Esophagus squamous epithelium (tissue), 5 donors: ENCODE measurements at places on chromosomes 1 and 21.
A peak's percentile ranks its signal among the peaks of the same experiment; 100 is the strongest.

GRCh38 chr1:74732960-74733603 lies at the start of the genes CRYZ and TYW3:
TSS of gene CRYZ (minus strand) at chr1:74733050. CDS start at chr1:74724821, 8,229 bp downstream.
TSS of gene TYW3 (plus strand) at chr1:74733152. CDS start at chr1:74733245, 93 bp downstream.
- peak; percentile 45 for DNase-seq

GRCh38 chr1:50750021-50750619 lies 209.9 kb downstream of the FAF1 start:
- no peak for DNase-seq

GRCh38 chr1:22709227-22709626 lies 1.4 kb upstream of the EPHB2 start:
- DNase-seq = no peak

GRCh38 chr1:35573198-35574124 lies at the start of gene TFAP2E:
TSS of gene TFAP2E (plus strand) at chr1:35573314. CDS start at chr1:35573578, 264 bp downstream.
- no peak for DNase-seq

GRCh38 chr1:107692580-107693345 lies 272.2 kb downstream of the VAV3 start:
- no peak for DNase-seq

- DNase-seq = no peak
These were observed 127.3 kb downstream of the HHIPL2 start for GRCh38 chr1:222420633-222421032.

DNA sequence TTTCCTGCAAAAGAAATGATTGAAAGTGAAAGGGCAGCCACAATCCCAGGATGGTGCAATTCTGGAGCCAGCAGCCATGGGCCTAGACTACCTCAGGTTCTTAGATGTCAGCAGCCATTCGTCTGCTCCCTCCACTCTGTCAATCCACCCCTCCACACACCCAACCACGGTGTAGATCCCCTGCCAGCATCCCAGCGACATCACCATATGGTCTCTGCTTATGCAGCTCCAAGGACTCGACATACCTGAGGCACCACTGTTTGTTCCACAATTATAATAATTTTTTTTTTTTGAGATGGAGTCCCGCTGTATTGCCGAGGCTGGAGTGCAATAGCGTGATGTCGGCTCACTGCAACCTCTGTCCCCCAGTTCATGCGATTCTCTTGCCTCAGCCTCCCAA lies 6.5 kb downstream of the SYNC start:
- DNase-seq = no peak

DNA sequence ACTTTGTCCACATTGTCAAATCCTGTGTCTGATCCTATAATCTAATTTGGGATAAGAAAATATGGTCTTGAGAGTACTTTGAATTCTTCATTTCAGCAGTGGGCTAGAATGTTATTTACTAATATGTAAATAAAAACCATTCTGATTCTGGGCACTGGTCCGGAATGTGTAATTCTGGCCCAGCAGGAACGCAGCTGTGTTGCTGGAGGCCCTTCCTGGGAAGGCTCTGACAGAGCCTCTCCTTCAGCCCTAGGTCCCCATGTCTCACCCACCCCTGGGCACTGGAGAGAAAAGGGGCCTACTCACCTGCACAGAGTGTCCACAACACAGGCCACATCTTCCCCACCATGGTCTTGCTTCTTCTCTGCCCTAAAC lies 251 bp downstream of the GPA33 start:
- DNase-seq = no peak

- no peak for DNase-seq
These were observed 102.2 kb downstream of the TSEN15 start for GRCh38 chr1:184153731-184154130.

DNA sequence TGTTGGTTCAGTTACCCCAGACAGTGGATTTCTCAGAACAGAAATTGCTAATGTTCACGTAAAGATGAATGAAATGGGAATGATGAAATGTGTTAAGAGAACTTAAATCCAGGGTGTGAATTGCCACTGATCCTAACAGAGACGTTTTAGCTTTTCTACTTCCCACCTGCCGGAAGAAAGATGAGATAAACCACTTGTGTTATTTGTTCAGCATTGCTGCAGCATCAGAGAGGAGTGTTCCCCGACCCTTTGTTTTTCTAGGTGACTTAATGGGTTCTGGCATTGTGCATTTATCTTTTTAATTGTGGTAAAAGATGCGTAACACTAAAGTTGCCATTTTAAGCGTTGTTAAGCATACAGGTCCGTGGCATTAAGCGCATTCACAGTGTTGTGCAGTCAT lies 122.3 kb downstream of the GALNT2 start:
- DNase-seq = no peak

GRCh38 chr1:53073868-53074311 lies 11.9 kb downstream of the PODN start:
- no peak for DNase-seq

GRCh38 chr1:214416858-214417257 lies 134.5 kb downstream of the PTPN14 start:
- DNase-seq = no peak

DNA sequence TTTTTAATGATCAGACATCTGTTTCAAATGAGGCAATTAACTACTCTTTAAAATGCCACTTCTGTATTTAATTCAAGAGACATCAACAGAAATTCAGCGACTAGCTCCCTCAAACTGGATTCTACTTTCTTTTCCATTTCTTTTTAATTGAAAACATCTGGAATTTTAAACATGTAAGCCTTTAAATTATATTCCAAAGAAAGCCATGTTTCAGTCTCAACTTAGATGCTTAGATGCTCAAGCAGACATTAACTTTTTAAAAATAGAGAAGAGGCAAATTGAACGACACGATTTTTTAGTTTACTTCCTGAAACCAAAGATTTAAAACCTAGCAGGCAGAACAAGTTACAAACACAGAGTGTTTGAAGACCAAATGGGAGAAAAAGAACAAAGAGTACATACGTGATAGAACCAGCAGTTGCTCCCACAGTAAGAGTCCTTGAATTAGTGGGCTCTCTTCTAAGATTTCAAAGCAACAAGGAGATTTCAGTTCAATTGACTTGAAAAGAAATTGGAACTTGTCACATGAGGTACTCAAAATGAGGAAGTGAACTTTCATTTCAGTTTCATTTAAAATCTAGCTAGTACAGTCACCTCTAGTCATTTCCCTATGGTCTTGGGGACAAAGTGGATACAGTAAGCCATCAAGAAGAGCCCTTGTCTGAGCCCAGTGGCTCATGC lies at the start of gene CTSS:
TSS of gene CTSS (minus strand) at position 483 of the 681 bp plus-strand sequence. CDS start 1,015 bp downstream, outside the sequence.
- no peak for DNase-seq

DNA sequence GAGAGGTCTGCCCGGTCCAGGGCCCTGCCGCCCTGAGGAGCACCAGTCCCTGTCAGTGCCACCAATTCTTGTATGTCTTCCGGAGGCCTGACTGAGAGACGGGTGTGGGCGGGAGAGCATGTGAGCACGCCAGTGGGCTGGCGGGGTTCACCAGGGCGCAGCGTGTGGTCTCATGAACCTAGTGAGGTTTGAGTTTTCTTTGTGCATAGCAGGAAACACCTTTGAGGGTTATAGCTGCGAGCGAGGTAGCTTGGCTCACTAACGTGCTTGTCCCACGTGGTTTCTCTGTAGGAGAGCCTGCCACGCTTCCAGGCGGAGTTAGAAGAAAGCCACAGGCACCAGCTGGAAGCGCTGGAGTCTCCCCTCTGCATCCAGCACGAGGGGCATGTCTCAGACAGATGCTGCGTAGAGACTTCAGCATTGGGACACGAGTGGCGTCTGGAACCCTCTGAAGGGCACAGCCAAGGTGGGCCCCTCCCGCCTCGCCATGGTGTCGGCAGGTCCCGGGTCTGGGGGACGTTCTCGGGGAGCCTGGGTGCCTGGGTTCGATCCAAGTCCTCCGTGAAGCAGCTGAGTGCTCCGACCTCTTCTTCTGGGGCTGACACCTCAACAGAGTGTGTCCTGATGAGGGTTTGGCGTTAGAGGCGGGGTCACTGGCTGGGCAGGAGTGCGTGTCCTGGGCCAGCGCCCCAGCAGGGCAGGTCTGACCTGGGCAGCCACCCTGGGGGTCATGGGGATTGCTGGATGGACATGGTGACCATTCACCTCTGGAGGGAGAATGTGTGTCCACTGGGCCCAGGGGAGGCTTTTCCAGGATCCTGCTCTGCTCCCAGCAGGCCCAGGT lies 31.4 kb downstream of the PCNT start:
- DNase-seq = no peak

- DNase-seq = no peak
These were observed 16.5 kb downstream of the SOD1 start for GRCh38 chr21:31675960-31676359.

GRCh38 chr1:233656687-233657086 lies 42.8 kb downstream of the KCNK1 start:
- DNase-seq = no peak

- DNase-seq = no peak
These were observed 1.4 kb downstream of the ZNF697 start for GRCh38 chr1:119646521-119647227.
